IMR-90 (cell line): ENCODE measurements at places on chromosomes 16 and 17. TPM values are rescaled to one million over a fixed set of nuclear protein-coding genes. Genes with fewer than 3 reads are reported as not detected.

- no peak for DNase-seq
These were observed 4.6 kb downstream of the CARMIL2 start for GRCh38 chr16:67649494-67649931.

DNA sequence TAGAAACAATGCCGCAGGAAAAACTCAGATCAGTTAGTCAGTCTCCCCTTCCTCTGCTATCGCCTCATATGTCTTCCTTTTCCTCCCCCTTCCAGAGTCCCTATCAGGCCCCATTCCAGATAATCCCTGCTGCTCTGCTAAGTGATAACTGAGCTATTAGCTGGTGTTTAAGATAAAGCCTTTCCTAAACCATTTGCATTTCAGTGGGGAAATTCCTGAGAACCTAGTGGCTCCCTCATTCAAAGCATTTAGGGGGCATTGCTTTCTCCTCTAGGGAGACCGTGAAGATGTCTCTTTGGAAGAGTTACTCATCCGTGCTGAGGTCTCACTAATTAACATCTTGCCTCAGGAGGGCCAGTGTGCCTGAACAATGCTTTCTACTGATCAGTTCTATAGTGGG is 401.6 kb downstream of the NPIPA7 start:
- DNase-seq: no peak

DNA sequence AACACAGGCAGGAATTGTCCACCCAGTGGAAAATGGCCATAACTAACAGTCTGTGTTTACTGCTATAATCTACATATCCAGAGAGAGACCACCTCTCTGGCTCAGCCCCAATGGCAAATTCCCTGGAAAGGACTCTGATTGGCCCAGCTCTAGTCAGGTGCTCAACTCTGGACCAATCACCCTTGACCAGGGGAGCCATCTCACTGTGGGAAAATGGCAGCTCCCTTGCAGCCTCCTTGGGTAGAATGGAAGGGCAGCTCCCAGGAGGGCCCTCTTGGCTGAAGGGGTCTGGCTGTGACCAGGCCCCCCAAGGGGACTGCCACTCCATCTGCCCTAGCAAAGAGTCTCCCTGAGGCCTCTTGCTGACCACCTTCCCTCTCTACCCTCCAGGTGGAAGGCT is 3.1 kb downstream of the ALOX15B start:
- DNase-seq: no peak

DNA sequence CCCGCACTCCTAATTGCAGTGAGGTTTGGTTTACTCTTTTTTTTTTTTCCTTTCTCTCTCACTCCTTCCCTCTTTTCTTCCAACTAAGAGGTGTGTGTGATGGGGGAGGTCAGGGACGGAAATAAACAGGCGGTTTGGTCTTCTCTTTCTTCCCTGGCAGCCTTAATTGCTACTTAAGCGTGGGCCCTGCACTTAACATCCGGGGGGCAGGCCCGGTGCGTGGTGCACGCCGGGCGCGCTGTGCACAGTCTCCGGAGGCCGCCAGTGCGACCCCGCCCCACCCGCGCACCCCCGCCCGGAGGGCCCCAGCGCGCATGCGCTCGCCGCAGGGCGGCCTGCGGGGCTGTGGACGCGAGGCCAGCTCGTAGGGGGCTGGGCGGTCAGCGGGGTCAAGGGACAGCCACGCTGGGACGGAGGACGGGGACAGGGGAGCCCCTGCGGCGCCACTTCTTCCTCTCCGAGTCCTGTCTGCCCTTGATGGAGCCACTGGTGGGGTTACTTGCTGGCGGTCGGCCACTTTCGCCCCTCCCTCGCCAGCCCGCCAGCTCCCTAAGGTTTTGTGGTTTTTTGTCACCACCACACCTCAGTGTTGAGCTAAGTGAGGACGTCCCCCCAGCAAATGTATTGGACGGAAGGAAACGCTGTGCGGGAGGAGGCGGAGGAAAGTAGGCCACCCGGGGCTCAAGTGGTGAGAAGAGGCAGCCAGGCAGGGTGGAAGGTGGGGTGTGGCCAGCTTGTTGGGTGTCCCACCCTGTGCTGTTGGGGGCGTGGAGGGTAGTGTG is 120.9 kb downstream of the MRM1 start:
- DNase-seq: peak; percentile 5

Gene ANKFN1
- polyA plus RNA-seq: not detected in 2 replicates

Gene MPV17L
- 0.03 and 0.13 TPM in 2 replicates for polyA plus RNA-seq

Gene UNC13D
- 0.31 and 0.52 TPM in 2 replicates for polyA plus RNA-seq

DNA sequence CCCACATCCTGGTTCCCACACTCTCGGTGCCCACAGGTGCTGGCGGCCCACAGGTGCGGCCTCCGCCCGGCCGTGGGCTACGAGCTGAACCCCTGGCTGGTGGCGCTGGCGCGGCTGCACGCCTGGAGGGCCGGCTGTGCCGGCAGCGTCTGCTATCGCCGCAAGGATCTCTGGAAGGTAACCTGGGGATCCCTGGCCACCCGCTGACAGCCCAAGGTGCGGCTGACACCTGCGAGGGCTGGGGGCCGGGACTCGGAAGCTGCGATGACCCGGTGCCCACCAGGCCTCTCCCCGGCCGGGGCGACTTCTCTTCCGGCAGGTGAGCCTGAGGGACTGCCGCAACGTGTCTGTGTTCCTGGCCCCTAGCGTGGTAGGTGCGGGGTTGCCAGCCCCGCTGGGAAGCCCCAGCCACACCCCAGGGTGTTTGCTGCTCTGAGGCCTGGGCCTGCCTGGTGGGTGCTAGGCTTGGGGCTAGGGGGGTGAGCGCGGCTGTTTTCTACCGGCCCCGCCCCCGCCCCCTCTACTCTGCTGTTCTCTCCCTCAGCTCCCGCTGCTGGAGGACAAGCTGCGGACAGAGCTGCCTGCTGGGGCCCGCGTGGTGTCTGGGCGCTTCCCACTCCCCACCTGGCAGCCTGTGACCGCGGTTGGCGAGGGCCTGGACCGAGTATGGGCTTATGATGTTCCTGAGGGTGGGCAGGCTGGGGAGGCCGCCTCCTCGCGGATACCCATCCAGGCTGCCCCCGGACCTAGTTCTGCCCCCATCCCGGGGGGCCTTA is 1.0 kb downstream of the ANTKMT start:
- DNase-seq: no peak

Gene POLDIP2
- 72.0 and 77.8 TPM in 2 replicates for polyA plus RNA-seq
